Thoracic aorta (tissue), 2 donors: ENCODE measurements at places on chromosomes 7 and 10.

GRCh38 chr10:12533151-12533550 is 183.8 kb downstream of the CAMK1D start:
- no peak for DNase-seq

DNA sequence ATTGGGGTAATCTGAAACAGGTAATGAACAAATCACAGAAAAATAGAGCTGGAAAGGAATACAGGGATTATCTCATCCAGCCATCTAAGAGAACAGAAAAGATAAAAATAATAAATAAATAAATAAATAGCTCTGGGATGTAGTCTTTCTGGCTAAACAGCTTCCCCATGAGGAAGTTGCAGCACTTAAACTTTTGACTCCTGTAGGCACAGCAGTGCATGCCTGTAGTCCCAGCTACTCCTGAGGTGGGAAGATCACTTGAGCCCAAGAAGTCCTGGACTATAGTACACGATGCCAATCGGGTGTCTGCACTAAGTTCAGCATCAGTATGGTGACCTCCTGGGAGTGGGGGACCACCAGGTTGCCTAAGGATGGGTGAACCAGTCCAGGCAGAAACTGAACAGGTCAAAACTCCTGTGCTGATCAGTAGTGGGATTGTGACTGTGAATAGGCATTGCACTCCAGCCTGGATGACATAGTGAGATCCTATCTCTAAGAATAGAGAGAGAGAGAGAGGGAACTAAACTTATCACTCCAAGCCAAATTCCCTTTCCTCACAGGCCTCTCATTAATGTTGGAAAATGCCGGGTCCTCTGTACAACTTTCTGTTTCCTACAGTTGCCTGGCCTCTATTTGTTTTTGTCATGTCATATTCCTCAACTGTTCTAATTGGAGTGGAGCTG is 61.7 kb upstream of the CDK13 start:
- no peak for DNase-seq

DNA sequence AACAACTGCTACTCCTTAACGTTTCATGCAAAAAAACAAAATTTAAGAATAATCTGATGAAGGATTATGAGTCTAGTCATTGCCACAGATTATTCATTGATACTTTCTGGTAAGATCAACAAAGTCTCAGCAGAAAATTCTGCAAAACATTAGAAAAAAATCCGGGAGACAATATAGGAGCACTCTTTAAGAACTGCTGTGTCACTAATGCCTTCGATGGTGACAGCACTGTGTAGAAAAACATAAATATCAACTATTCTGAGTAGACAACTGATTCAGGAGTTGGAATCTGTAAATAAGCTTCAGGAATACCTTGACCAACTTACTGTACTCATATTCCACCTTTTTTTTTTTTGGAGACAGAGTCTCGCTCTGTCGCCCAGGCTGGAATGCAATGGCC is 69.0 kb downstream of the CYTH3 start:
- DNase-seq = no peak

DNA sequence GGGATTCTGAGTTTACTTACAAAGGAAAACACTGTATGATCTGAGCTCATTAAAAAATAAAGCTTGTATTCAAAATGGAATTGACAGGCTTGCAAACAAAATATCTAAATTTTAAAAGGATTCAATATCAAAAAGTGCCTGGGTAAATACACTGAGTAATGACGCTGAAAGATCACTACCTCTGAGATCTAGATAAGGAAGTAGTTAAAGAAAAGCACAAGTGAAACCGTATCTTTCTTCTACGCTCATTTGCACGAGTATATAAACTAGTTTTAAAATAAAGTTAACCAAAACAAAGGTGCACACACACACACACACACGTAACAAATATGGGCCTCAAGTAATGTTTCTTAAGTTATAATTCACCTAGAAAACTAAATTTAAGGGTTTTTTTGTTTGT is 93.4 kb downstream of the SNX13 start:
- DNase-seq = no peak
